ENCODE measurements at places on chromosomes 1 and 21.

GRCh38 chr1:109725510-109725909 is 13.5 kb downstream of the GSTM5 start:
- no peak for DNase-seq

DNA sequence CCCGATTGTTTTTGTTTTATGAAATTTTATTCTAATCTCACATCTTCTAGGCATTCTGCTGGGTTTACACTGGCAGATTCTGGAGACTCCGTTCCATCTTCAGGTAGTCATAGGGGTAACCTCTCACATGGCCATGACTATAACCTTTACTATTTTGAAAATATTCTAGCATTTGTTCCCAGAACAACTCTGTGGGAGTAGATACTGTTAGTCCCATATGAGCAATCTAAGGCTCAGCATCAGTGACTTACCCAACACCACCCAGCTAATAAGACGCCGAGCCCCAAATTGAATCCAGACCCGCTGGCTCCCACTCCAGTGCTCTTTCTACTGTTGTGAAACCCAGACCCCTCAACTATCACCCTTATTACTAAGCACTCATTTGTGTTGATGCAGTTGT is 9.8 kb downstream of the ADAMTS4 start:
- DNase-seq: no peak

DNA sequence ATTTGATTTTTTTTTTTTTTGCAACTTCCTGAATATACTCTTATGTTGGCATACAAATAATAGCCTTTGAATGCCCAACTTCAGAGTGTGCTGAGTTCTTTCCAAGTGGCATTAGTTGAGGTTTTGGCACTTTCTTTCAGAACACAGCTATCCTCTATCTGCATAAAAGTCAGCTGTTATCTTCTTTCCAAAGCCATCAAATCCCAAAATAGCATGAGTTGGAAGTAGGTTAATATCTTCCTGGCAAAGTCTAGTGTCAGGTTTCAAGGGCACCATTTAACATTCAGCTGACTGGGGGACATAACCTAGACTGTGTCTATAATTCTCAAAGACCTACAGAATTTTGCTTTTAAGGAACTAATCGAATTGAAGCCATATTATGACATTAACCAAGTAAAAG is 223.9 kb downstream of the PLPP3 start:
- no peak for DNase-seq

GRCh38 chr1:164834641-164835040 is 275.7 kb downstream of the PBX1 start:
- DNase-seq: no peak

DNA sequence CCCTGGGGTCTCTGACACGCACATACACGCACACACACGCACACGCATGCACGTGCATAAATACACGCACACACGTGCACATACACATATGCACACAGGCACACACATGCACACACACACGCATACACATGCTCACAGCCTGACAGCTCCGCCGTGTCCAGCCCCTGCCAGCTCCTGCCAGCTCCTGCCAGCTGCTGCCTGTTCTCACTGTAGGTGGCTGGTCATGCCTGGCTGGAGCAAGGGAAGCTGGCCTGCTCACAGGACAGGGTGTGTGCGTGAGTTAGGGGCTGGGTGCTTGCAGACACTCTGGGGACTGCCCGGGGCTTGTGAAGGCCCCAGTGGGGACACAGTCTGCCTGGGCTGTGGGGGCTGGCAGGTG is 4.9 kb downstream of the PLCH2 start:
- DNase-seq: no peak

DNA sequence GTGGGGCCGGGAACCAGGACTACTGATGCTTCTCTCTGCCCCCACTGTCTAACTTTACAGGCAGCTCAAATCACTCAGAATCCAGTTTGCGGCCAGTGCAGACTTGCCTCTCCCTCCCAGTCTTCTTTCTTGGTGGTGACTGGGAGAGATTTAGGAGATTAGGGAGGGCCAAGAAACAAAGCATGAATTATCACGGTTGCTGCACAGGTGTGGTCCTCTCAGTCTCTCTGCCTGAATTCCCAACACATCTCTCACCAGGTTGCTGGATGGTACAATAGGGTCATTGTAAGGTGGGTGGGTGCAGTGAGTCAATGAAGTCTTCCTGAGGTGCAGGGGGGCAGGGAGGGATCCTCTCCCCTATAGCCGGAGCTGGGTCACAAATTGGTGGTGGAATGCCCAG is 12.6 kb downstream of the S100A11 start:
- DNase-seq: no peak

GRCh38 chr1:204970937-204971336 is 72.1 kb upstream of the CNTN2 start:
- DNase-seq: no peak

GRCh38 chr21:38982096-38982495 is 176.4 kb downstream of the ETS2 start:
- no peak for DNase-seq

All from stimulated activated CD4-positive, alpha-beta T cell treated with anti-CD3 and anti-CD28 coated beads, Interleukin-2, amount 100 ng/mL, for 24 hours (primary cell).